Skin of body (tissue), 3 donors: ENCODE measurements at places on chromosomes 3 and 15. TPM values are rescaled to one million over a fixed set of nuclear protein-coding genes. Genes with fewer than 3 reads are reported as not detected.

- DNase-seq = no peak
These were observed 271.4 kb downstream of the CLSTN2 start for GRCh38 chr3:140206196-140207040.

MDFIC2 gene
- total RNA-seq = not detected

DNA sequence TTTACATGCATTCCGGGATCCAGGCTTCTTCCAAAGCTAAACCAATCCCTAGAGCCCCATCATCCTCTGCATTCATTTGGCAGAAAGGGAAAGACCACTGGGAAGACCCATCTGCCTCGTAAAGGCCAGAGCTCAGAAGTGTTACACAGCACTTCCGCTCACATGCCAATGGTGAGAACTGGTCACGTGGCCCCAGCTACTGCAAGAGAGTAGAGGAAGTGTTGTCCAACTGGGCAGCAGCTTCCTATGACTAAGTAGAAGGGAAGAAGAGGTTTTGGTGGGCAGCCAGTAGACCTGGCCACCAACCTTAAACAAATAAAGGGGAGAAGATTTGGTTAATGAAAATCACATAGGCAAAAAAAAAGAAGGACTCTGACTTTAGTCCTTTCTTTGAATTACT lies 74.4 kb upstream of the PPP2R3A start:
- DNase-seq = no peak

DNA sequence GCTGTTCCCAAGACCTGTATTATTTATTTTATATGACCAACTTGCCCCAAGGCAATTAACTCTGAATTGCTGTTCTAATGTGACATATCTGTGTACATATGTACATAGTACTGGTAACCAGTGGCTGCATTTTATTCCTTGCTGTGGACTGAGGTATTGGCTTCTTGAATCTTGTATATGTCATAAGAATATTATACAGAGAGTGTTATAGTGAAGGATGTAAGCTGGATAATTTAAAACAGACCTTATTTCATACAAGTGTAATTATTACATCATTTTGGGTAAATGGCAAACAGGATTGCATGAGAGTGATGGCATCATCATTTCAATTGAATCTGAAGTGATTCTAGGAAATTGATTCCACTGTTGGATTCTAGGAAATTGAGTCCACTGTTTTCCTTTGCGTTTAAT lies 32.9 kb downstream of the B3GALNT1 start:
- no peak for DNase-seq

DNA sequence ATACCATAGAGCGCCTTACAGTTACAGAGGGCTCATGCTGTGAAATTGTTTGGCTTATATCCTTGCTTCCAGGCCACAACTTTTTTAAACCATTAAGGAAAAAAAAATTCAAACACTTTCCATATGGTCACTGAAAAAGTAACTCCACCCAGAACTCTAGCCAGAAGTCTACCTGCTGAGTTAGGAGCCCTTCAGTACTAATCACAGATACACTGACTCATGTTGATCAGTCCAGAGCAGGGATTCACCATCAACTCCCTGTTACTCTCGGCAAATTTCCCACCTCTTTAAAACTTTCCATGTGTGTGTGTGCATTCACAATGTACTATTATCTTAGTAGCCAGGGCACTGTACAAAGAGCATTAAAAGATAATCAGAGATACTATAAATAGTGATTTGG lies 372.8 kb downstream of the MAGI1 start:
- DNase-seq = peak; percentile 9

DNA sequence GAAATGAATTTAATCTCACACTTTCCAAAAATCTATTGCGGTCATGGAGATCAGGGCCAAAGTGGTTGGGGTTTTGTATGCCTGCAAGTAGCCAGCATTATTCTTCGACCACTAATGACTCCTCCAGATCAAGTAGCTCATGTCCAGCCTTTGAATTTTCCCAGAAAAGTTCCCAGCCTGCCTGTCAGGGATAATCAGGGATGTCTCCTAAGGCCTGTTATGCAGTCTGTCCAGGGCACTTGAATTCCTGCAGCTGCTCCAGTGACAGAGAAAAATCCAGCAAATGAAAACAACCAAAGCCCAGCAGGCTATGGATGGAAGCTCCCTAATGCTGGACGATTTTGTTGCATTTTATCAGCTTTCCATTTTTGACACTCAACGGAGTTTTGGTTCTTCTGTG lies 215.4 kb downstream of the ADAMTSL3 start:
- DNase-seq = no peak

LRRIQ4 gene
- not detected for total RNA-seq
